ENCODE measurements at places on chromosomes 1 and 21. TPM values are rescaled to one million over a fixed set of nuclear protein-coding genes. Genes with fewer than 3 reads are reported as not detected.

DNA sequence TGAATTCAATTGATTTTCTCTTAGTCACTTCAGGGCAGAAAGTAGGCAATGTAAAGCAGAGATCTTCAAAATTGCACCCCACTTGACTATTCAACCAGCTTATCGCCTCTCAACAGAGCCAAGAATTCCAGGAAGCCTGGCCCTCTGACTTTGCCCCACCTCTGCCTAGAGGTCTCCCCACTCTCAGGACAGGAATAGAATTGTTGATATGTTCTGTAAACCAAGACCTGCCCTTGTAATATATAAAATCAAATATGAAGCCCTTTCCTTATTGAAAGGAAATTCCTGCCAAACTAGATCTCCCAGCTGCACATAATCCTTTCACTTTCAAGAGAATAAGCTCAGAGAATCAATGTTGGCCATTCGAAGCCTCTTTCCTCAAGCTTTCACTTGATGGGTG is 116.1 kb upstream of the DPT start:
- DNase-seq, result no peak

GRCh38 chr1:184493987-184494388 is 107.2 kb downstream of the C1orf21 start:
- no peak for DNase-seq

The LCE1B gene
- 0.74 TPM for total RNA-seq

The FCRL2 gene
- 0.36 TPM for total RNA-seq

DNA sequence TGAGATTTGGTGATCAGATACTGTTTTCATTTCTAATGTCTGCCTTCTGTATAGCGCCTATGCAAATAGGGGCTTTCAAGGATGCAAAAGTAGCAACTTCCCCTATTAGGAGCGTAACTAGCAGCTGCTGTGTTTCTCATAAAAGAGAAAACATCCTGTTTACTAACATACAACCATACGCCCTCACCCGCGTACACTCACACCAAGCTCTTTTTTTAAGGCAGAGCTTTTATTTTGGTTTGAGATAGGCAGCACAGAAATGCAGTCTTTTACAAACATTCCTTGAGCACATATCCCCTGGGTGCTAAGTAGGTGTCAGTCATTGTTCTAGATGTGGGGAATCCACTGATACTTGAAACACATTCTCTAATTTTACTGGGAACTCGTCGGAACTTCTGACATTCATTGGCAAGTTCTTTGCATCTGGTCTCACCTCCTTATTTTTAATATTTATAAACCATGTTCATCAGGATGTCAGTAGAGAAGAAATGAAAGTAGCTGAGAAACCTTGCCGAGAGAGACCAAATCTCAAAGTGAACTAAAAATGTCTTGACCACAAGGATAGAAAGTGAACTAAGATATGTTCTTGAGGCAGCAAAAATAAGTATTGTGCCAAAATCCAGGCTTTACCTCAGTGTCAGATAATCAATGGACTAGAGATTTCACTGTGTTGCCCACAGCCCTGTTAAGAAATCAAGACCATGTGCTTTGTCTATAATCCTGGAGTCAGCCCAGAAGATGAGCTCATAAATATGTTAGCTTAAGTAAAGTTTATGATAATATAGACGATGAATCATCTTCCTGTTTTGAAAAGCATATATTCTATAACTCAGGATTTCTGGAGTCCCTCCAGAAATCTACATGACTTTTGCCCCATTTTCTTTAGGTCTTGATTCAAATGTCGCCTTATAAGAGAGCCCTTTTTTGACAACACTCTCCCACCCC is 350.9 kb downstream of the ST6GALNAC3 start:
- peak; percentile 34 for DNase-seq

Measured in GM12878 (cell line).